ENCODE measurements at places on chromosomes 11 and 22. TPM values are rescaled to one million over a fixed set of nuclear protein-coding genes. Genes with fewer than 3 reads are reported as not detected.

The CST6 gene
- polyA plus RNA-seq = not detected

The FIBP gene
- polyA plus RNA-seq = 95.5 TPM

DNA sequence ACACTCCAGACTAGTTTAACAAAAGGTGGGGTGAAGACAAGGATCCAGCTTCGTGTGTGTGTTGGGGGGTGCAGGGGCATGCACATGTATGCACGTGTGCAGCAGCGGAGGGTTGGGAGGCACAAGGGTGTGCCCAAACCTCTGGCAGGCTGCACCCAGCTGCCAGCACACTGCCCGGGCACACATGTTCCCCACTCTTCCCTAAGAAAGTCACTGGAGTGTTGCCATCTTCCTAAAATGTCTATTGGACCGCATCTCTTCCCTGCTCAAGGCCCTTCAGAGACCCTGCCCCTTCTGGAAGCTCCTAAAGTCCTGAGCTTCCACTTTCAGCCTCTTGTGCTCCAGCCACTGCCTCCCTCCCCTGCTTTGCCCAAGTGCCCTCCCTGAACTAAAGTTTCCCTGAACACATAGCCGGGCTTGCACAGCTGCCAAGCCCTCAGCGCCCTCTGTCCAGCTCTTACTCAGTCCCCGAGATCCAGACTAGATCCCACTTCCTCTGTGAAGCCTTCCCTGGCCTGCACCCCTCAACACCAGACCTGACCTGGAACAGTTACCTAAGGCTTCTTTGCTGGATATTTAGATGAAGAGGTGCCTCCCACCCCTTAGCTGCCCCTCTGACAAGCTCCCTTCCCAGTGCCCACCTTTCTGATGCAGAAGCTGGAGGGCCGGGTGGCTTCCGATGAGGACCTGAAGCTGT lies 6.0 kb downstream of the CFL1 start:
- DNase-seq = no peak

DNA sequence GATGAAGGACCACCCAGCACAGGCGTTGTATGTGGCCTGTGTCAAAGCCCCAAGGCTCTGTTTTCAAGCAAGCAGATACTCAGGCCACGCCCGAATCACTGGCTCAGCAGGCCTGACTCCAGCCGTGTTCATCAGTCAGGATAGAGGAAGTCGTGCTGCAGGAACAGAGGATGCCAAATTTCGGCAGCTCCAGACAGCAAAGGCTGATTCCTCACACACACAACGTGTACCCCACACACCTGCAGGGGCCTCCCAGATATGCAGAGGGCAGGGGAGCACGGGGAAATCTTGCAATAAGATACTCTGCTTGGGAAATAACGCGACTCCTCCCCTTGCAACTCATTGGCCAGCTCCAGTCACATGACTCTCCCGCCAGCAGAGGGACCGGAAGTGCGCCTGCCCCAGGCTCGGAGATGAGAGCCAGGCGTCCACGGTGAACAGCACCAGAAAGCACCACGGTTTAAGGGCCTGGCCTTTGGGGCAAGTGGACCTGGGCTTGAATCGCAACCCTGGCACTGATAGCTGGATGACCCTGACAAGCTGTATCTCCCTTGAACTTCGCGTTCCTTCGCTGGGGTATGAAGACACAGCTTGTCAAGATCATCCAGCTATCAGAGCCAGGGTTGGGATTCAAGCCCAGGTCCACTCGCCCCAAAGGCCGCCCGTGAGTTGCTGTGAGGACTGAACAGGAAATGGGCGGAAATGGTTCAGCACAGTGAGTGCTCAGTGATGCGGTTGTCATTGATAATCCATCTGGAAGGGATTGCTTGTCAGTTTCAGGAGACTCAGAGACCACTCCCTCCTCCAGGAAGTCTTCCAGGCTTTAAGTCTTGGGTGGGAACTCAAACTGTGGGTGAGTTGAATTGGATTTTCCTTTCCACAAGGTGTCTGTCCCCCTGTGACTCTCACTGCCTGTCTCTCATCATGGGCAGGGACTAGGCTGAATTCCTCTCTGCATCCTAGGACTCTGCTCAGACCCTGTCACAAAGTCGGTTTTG lies 88.5 kb downstream of the MYEOV start:
- DNase-seq = no peak

DNA sequence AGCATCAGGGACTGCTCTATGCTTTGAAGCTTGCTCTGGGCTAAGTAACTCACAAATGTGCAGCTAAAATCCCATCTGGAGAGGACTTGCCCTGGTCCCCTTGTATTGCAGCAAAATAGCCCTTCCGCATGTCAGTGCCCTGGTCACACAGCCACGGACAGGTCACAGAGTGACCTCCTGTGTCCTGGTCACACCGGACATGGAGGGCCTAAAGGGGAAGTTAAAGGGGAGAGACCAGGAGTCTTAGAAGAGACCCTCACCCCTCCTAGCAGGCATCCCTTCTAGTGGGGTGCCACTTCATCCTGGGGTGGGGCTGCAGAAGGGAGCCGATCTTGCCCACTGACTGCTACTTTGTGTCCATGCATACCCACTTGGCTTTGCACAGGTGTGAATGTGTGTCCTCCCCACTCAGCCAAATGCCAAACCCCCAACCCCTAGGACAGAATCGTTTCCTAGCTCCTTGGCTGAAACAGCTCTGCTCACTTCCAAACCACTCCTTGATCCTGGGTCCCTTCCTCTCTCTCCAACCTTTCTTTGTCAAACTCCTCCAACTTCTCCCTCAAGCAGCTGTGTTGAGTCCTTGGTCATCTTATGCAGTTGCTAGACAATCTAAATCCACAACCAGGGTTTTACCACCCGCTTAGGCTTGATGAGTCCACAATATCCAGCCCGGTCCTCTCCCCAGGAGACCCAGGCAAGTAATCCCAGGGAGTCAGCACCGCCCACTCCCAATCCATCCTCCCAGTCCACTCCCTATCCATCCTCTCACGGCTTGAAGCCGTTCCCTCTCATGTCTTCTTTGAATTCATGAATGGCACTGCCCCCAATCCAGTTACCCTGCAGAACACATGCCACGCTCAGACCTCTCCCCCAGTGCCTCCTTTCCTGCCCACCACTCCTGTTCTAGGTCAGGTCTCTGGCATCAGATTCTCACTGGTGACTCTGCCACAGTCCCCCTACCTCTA lies 3.3 kb upstream of the FXYD6 start:
- DNase-seq = no peak

All from left renal pelvis (tissue), 4 donors.